Natural killer cell (primary cell): ENCODE measurements at places on chromosomes 7 and 10. TPM values are rescaled to one million over a fixed set of nuclear protein-coding genes. Genes with fewer than 3 reads are reported as not detected.

The SAMD8 gene
- 29.6 TPM for total RNA-seq

DNA sequence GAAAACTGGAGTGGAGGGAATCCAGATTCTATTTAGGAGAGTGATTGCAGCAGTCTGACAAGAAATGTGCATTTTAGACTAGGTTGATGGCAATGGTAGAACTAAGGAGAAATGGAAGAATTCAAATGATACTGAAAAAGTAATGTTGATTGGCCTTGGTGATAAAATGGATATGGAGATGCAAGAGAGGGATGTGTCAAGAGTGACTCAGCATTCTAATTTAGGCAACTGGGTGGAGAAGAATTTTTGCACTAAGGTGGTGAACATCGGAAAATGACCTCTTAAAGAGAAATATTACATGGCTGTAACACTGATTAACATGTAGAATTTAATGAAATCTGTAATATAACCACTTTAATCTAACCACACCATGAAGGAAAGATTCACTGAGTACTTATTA is 806.5 kb downstream of the PHTF2 start:
- DNase-seq = no peak
- no peak overlapping the region for H3K4me3 ChIP-seq
- H3K4me1 ChIP-seq = no peaks in the 10 kb centered on the region

GRCh38 chr10:11831520-11831951 is 8.4 kb downstream of the PROSER2 start:
- H3K4me1 ChIP-seq = no peaks in the 10 kb centered on the region

DNA sequence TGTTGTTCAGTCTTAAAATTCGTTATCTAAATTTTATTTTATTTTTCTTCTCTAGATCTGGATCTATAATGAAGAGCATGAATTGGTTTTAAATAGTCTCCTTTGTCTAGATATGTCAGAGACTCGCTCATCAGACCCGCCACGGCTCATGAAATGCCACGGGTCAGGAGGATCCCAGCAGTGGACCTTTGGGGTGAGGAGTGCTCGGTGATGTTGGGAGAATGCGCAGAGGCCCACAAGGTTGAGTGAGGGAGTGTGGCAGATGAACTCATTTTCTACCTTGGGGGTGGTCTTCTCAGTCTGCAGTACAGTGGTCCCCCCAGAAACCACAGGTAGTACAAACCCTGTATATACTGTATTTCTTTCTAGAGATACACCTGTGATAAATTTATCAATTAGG is 95.3 kb downstream of the GALNT11 start:
- no peak for DNase-seq
- no peaks in the 10 kb centered on the region for H3K27me3 ChIP-seq
- H3K36me3 ChIP-seq = peaks cover 83% of the 10 kb centered on the region
- no peak overlapping the region for H3K27ac ChIP-seq

- no peak overlapping the region for H3K27ac ChIP-seq
- no peak overlapping the region for H3K4me3 ChIP-seq
- DNase-seq = no peak
- H3K27me3 ChIP-seq = no peaks in the 10 kb centered on the region
- no peaks in the 10 kb centered on the region for H3K4me1 ChIP-seq
Measured at GRCh38 chr10:43868952-43869351, 220.3 kb upstream of the ZNF32 start.

DNA sequence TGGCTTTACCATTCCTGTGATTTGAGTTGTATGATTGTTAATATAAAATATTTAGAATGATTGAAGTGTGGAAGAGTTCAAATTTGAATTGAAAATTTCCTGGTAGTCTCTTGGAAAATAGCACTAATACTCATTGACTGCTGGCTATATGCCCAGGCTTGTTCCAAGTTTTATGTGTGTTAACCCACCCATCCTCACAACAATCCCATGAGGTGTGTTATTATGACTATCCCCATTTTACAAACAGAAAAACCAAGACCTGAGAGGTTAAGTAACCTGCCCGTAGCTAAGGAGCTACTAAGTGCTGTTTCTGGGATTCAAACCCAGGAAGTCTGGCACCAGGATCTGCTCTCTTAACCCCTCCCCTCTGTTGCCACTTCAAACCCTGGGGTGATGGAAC is 213.9 kb downstream of the CREB5 start:
- no peak overlapping the region for H3K4me3 ChIP-seq
- no peak overlapping the region for H3K27ac ChIP-seq
- H3K4me1 ChIP-seq = no peaks in the 10 kb centered on the region
- no peak for DNase-seq

The GRID2IP gene
- 0.45 TPM for total RNA-seq

The NUDCD3 gene
- total RNA-seq = 68.7 TPM

The BBS9 gene
- total RNA-seq = 34.4 TPM

The ZNF273 gene
- total RNA-seq = 4.0 TPM

DNA sequence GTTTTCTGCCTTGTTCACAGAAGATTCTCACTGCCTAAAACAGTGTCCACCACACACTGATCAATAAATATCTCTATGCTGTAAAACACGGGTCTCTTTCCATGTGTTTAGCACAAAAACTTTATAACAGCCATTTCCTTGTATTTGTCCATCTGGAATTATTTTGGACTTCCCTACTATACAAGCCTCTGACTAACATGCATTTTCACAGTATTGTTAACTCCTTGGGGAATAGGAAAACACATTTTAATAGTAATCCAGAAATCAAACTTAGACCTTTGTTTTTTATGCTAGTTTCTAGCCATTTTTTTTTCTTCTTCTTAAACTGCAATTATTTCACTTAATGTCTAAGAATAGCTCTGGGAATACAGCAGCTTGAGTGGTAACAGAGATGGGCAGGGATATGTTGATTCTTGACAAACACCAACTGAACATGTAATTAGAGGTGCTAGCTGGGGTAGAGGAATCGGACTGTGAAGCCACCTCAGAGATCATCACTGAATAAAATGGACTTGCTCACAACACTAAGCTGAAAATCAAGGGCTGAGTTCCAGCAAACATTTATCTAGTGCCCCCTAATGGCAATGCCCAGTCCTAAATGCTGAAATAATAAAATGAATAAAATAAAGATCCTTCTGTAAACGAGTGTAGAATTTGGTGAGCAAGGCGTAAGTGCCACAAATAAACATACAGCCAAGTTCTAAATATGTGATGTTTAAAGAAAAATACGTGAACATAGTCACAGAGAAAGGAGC is 593.1 kb downstream of the SORCS1 start:
- H3K27ac ChIP-seq = no peak overlapping the region
- H3K4me1 ChIP-seq = no peaks in the 10 kb centered on the region
- H3K36me3 ChIP-seq = no peaks in the 10 kb centered on the region

The GPR26 gene
- total RNA-seq = not detected

The XRCC2 gene
- total RNA-seq = 1.0 TPM

DNA sequence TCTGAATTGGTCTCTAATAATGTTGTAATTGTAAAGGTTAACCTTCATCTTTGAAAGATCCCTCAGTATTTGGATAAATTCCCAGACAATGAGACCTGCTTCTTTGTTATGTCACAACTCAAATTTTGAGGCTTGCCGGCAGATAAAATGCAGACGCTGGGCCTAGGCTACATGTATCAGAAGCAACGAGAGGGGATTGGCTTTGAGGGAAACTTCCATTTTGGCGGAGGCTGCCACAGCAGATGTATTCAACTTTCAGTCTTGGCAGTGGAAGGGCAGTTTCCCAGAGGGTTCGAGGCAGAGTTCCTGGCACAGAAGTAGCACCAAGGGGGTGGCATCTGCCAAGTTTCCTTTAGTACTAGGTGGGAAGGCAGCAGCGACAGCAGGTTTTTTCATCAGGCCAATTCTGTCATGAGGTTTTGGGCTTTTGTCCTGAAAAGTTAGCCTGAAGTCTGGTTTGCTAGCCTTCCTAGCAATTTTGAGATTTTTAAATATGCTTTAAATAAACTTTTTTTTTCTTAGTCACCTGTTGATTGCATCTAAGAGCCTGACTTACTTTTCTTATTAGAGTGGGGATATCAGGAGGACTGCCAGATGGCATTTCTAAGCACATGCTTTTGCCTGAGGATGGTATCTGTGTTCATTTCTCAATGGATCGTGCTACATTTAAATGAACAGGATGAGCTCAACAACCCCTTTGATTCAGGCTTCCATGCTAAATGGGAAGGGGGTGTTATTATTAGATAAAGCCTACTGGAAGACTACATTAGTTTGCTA is 89.5 kb upstream of the FAM3C start:
- H3K27ac ChIP-seq = no peak overlapping the region
- no peak overlapping the region for H3K4me3 ChIP-seq
- H3K4me1 ChIP-seq = no peaks in the 10 kb centered on the region
- no peaks in the 10 kb centered on the region for H3K36me3 ChIP-seq

DNA sequence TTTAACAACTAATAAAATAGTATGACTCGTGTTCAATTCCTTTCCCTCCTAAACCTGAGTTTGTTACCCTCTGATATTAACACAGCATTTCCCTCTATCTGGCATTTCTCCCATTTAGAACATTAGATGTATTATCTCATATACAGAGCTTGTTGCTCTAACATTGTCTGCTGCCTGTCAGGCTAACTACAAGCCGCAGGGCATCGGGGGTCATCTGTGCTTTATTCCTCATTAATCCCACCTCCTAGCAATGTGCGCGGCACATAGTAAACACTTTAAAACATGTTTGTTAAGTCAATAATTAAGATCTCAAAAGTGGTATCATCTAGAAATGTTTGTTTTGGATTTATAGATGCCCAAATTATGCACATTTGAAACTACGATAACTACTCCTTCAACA is 52.9 kb upstream of the NEBL start:
- no peak for DNase-seq
- no peak overlapping the region for H3K27ac ChIP-seq
- H3K36me3 ChIP-seq = no peaks in the 10 kb centered on the region
- no peak overlapping the region for H3K4me3 ChIP-seq
- no peaks in the 10 kb centered on the region for H3K27me3 ChIP-seq

DNA sequence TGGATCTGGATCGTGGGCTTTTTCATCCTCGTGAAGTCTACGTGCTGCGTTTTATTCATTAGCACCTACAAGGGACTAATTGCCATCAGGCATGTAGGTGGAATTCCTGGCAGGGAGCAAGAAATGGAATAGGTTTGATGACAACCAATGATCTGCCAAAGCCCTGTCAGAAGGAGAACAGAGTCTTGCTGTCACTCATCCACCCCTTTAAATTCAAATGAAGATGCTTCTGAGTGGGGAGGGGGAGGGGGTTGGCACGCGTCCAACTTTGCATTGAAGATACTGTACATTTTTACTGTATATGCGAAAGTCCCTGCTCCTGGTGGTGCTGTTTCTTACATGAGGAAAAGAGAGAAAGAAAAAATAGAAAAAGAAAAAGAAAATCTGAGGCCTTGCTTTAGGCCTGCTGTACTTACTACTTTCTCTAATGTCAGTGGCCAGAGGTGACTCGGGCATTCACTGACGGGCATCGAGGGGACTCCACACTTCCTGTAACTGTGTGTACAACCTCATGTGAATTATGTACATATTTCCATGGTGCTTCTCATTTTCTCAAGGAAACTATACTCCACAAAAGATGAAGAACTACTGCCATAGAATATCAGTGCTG is 569.1 kb downstream of the INHBA start:
- no peak overlapping the region for H3K27ac ChIP-seq
- H3K4me1 ChIP-seq = no peaks in the 10 kb centered on the region
- H3K27me3 ChIP-seq = no peaks in the 10 kb centered on the region
- H3K4me3 ChIP-seq = no peak overlapping the region

- H3K27me3 ChIP-seq = no peaks in the 10 kb centered on the region
- DNase-seq = no peak
- no peaks in the 10 kb centered on the region for H3K36me3 ChIP-seq
- no peak within 1 kb of the TSS for H3K27ac ChIP-seq
- H3K4me1 ChIP-seq = no peaks in the 10 kb centered on the region
Measured at GRCh38 chr7:18027628-18028027, at the start of gene PRPS1L1. PRPS1L1 (minus strand) TSS chr7:18027846.

DNA sequence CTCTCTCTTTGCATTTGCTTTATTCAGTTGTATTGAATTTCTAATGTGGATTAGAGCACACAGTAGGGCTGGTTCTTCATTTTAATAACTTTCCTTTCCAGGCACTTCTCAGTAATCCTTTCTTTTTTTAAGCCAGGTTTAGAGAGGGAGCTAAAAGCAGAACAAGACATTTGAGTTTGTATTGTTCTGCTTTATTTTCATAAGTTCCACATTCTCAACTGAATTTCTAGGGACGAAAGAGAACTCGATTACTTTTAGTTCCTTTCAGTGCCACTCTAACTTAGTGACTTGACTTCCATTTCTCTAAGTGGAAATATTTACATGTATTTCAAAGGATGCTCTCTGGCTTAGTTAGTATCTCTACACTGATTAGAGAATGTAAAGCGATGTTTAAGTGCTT is 145.6 kb downstream of the EXOC4 start:
- no peak for DNase-seq
- no peak overlapping the region for H3K4me3 ChIP-seq
- H3K27ac ChIP-seq = no peak overlapping the region
- H3K4me1 ChIP-seq = no peaks in the 10 kb centered on the region
- H3K36me3 ChIP-seq = no peaks in the 10 kb centered on the region

GRCh38 chr10:70917635-70918034 is 29.3 kb upstream of the PCBD1 start:
- H3K36me3 ChIP-seq = no peaks in the 10 kb centered on the region
- no peak for DNase-seq
- no peak overlapping the region for H3K4me3 ChIP-seq
- no peak overlapping the region for H3K27ac ChIP-seq
- H3K4me1 ChIP-seq = no peaks in the 10 kb centered on the region
- no peaks in the 10 kb centered on the region for H3K27me3 ChIP-seq

DNA sequence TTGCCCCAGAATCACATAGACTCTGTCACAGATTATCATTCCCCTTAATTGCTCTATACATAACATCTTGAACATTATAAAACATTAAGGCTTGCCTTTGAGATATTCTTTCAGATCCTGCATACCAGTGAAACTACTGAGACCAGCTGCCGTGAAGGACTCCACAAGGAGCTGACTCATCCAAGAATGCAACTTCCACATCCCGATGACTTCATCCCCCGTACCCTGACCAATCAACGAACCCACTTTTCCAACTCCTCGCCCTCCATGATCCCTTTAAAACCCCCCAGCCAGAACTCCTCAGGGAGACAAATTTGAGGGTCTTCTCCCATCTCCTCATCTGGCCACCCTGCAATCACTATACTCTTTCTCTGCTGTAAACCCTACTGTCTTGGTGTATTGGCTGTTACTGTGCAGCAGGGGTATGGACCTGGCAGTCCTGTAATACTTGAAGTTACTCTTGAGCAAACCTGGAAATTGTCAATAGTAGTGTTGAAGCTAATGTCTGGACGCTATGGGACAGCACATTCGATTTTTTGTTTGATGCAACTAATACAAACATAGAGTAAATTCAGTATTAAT is 49.8 kb downstream of the HTR5A start:
- no peak for DNase-seq
- H3K36me3 ChIP-seq = no peaks in the 10 kb centered on the region
- H3K27me3 ChIP-seq = no peaks in the 10 kb centered on the region
- H3K27ac ChIP-seq = no peak overlapping the region

GRCh38 chr10:49518982-49519578 is 19.8 kb downstream of the ERCC6 start:
- H3K4me1 ChIP-seq = no peaks in the 10 kb centered on the region
- no peak overlapping the region for H3K27ac ChIP-seq
- H3K36me3 ChIP-seq = peaks cover 41% of the 10 kb centered on the region
- no peak for DNase-seq
- H3K27me3 ChIP-seq = no peaks in the 10 kb centered on the region
- H3K4me3 ChIP-seq = no peak overlapping the region

GRCh38 chr7:108104324-108104723 is 25.8 kb downstream of the LAMB4 start:
- no peak for DNase-seq
- peaks cover 2% of the 10 kb centered on the region for H3K27me3 ChIP-seq
- H3K27ac ChIP-seq = no peak overlapping the region
- no peaks in the 10 kb centered on the region for H3K4me1 ChIP-seq
- H3K4me3 ChIP-seq = no peak overlapping the region

- no peaks in the 10 kb centered on the region for H3K27me3 ChIP-seq
- DNase-seq = no peak
- no peak overlapping the region for H3K27ac ChIP-seq
Measured at GRCh38 chr7:147474862-147475261, 1115.7 kb upstream of the C7orf33 start.
